ENCODE measurements at places on chromosomes 6 and 20. TPM values are rescaled to one million over a fixed set of nuclear protein-coding genes. Genes with fewer than 3 reads are reported as not detected.
A peak's percentile ranks its signal among the peaks of the same experiment; 100 is the strongest.

DNA sequence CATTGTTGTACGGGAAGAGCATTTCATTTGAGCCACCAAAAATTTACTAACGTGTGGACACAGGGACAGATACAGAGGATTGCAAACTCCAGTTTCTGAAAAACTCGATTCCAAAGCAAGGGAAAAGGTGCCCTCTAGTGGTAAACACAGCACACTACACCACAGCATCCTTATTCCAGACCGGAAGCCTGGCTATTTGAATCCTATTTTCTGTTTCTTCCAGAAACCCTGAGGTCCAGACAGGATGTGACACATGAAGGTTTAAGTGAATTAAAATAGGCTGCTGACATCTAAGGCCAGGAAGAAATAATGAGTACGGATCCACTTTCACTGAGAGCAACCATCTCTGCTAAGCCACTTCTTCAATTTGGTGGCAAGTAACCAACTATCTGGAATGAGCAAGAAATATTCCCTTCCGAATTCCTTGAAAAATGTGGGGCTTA is 31.8 kb upstream of the GMPR start:
- no peak overlapping the region for H3K27ac ChIP-seq
- peaks cover 27% of the 10 kb centered on the region for H3K27me3 ChIP-seq
- peaks cover 6% of the 10 kb centered on the region for H3K4me1 ChIP-seq
- H3K36me3 ChIP-seq: no peaks in the 10 kb centered on the region
- DNase-seq: peak; percentile 22

DNA sequence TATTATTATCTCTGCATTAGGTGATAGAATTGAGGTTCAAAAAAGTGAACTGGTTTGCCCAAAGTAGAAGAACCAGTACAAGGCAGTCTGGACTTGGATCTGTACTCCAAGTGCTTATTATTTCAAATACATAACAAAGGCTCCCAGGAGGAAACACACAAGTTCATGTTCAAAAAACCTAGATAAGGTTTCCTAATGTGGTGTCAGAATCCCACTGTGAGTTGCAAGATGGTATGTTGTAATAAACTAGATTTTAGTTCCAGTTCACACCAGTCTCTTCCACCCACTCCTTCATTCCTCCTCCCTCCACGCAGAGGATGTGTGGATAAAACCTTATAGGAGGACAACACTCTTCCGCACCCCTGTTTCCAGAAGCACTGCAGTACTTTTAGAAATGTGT is 42.8 kb downstream of the KIAA0319 start:
- no peak overlapping the region for H3K27ac ChIP-seq
- no peak overlapping the region for H3K4me3 ChIP-seq
- H3K4me1 ChIP-seq: no peaks in the 10 kb centered on the region
- H3K36me3 ChIP-seq: no peaks in the 10 kb centered on the region

DNA sequence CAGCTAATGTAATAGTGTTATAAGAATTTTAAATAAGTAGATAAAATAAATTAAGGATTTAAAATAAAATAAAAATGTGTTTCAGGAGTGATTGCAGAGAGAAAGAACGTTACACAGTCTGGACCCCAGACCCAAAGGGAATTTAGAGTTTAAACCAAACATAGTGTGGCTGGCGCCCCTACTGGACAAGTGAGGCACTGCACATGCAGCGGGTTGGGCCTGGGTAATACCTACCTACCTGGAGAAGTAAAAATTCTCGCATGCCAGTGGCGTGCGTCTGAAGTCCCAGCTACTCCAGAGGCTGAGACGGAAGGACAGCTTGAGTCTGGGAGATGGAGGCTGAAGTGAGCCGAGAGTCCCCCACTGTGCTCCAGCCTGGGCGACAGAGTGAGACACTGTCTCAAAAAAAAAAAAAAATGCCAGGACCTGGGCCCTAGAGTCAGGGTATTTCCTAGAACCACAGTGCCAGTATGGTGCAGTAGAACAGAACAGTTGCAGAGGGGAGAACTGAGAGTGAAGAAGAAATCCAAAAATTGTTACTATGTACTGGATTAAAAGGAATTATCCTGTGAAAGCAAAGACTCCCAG is 71.4 kb upstream of the TCF21 start:
- no peaks in the 10 kb centered on the region for H3K4me1 ChIP-seq
- H3K36me3 ChIP-seq: no peaks in the 10 kb centered on the region
- H3K27me3 ChIP-seq: no peaks in the 10 kb centered on the region
- H3K27ac ChIP-seq: no peak overlapping the region
- no peak overlapping the region for H3K4me3 ChIP-seq

MARCKS gene
- 0.10 TPM for total RNA-seq

GRCh38 chr6:158284007-158284875 is 28.0 kb upstream of the TULP4 start:
- peaks cover 17% of the 10 kb centered on the region for H3K36me3 ChIP-seq
- peaks cover 37% of the 10 kb centered on the region for H3K4me1 ChIP-seq
- no peak for DNase-seq
- no peak overlapping the region for H3K27ac ChIP-seq
- no peak overlapping the region for H3K4me3 ChIP-seq

DNA sequence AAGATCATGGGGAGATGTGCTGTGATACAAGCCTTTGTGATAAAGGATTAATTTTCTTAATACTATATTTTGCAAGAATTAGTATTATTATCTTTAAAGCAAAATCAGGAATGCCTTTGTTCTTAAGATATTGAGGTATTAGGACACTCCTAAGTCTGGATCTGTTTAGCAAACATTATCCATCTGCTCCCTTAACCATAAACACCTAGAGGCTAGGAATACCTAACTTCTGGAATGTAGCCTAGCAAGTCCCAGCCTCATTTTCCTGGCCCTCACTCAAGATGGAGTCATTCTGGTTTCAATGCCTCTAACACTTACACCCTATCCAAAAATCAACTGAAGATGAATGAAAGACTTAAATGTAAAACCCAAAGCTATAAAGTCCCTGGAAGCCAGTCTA is 106.3 kb upstream of the GJE1 start:
- H3K27me3 ChIP-seq: peaks cover 3% of the 10 kb centered on the region
- no peaks in the 10 kb centered on the region for H3K36me3 ChIP-seq
- H3K4me3 ChIP-seq: no peak overlapping the region
- H3K4me1 ChIP-seq: no peaks in the 10 kb centered on the region
- DNase-seq: no peak

DNA sequence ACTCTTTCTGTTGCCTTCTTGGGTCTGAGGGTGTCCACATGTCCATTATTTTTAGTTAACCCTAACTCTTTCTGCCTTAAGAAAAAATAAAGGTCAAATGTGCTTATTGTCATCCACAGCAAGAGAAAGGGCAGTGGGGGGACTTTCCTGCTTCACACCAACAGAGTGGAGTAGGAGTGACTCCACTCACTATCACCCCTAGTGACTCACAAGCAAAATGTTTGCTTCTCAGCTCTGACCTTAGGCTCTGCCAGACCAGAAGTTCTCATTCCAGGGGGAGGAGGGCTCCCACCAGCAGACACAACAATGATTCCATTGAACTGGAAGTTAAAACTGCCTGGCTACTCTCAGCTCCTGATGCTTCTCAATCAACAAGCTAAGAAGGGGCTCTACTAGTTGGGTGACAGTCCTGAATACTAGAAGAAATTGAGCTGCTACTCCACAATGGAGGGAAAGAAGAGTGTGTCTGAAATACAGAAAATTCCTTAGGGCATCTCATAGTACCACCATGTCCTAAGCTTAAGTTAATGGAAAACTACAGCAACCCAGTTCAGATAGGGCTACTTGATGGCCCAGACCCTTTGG is 83.9 kb upstream of the AFDN start:
- no peak overlapping the region for H3K4me3 ChIP-seq
- no peaks in the 10 kb centered on the region for H3K4me1 ChIP-seq
- no peak overlapping the region for H3K27ac ChIP-seq
- H3K27me3 ChIP-seq: peaks cover 18% of the 10 kb centered on the region
- DNase-seq: no peak

DNA sequence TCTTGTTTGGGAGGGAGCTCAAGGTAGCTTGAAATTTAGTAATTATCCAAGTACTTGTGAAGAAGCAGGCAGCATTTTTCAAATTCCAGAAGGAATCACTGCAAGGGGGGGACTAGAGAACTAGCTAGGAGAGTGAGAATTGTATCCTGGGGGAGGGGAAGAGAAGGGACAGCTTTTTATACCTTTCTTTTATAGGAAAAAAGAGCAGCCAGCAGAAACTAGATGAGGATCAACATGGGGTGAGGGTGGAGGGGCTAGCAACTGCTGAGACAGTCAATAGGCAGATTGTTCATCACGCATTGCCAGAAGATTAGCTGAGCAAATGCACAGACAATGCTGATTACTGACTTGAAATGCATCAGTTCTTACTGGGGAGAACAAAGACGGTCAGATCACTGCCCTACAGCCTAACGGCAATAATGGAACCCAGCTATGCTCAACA is 514.3 kb upstream of the CITED2 start:
- no peak overlapping the region for H3K27ac ChIP-seq
- H3K27me3 ChIP-seq: peaks cover 6% of the 10 kb centered on the region
- no peak overlapping the region for H3K4me3 ChIP-seq
- no peaks in the 10 kb centered on the region for H3K36me3 ChIP-seq

DNA sequence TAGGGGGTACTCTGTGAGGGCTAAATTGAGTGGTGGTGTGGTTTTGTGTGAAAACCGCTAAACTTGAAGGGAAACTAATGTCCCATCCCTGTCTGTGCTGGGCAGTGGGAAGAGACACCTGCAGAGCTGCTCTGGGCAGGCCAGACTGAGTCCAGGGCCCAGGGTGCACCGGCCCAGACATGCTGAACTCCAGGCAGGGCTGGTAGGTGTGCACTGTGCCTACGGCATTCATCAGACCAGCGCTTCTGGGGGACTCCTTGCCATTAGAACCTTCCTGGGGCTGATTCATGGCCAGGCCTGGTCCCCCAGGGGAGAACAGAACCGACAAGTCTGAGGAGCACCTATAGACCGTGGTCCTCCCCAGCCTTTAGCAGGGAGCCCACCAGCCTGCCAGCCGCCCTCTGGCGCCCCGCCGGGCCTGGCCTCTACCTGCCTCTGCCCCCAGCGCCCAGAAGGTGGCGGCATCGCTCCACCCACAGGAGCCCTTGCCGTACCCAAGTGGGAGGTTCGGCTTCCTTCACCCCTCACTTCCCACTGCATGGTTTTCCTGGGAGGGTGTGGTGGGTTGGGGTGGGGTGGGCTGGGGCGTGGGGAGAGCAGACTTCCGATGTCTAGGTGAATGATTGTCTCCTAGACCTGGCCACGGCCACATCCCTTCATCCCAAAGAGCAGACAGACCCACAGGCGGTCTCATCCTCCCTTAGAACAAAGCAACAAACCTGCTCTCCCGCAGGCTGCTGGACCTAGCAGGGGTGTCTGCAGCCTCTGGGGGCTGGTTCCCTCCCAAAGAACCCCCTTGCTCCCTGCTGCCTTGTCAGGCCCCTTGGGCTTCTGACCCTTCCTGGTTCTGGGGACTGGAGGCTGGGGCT is 15.5 kb downstream of the CCDC167 start:
- no peak overlapping the region for H3K27ac ChIP-seq
- DNase-seq: peak; percentile 53

DNA sequence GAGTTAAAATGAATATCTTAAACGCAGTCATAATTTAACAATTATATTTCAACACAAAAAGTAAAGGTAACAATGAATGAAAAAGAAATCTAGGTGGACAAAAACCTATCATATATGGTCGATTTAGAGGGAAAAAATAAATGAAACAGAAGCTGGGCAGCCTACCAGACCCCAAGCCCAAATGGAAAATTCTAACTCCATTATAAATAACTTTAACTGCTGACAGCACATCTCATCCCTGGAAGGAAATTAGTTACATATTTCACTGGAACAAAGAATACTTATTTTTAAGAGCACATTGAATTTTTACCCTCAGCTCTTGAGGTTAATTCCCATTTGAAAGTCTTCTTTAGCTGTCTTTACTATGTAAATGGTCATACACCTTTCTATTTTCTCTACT is 39.1 kb downstream of the COL12A1 start:
- H3K36me3 ChIP-seq: no peaks in the 10 kb centered on the region
- H3K4me3 ChIP-seq: no peak overlapping the region
- no peaks in the 10 kb centered on the region for H3K27me3 ChIP-seq
- H3K4me1 ChIP-seq: no peaks in the 10 kb centered on the region
- no peak for DNase-seq
- no peak overlapping the region for H3K27ac ChIP-seq
